Activated naive CD8-positive, alpha-beta T cell treated with anti-CD3 and anti-CD28 coated beads, Interleukin-2, amount 10 ng/mL, durations not matched to agents 7 days and 5 days (primary cell): ENCODE measurements at places on chromosomes 6 and 20. TPM values are rescaled to one million over a fixed set of nuclear protein-coding genes. Genes with fewer than 3 reads are reported as not detected.

GRCh38 chr6:129203190-129203900, 320.4 kb downstream of the LAMA2 start:
- DNase-seq, result no peak

GRCh38 chr6:137944793-137945498, 77.9 kb downstream of the TNFAIP3 start:
- DNase-seq, result no peak

DNA sequence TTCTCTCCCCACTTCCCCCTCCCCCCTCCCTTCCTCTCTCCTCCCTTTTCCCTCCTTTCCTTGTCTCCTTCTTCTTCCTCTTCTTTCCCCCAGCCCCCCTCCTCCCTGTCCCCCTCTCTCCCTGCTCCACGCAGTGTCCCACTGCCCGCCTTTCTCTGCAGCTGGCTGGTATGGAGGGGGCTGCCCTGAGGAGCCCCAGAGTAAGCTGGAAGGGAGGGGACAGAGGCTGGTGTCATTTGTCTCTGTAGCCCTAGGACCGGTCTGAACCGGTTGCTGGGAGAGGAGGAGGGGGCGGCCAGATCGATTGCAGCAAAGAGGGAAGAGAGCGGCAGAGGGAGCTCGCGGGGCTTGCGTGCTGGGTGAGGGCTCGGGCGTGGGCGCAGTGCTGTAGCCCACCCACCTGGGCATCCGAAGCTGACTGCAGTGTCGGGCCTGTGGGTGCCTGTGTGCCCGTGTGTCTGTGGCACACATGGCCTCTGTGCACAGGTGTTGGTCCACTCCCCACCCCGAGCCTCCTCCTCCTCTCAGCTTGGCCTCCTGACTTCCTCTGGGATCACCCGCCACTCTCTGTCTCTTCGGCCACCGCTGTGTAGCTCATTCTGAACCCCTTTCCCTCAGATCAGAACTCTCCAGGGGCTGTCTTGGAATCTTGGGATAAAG, 50.6 kb downstream of the SRC start:
- DNase-seq, result no peak

DNA sequence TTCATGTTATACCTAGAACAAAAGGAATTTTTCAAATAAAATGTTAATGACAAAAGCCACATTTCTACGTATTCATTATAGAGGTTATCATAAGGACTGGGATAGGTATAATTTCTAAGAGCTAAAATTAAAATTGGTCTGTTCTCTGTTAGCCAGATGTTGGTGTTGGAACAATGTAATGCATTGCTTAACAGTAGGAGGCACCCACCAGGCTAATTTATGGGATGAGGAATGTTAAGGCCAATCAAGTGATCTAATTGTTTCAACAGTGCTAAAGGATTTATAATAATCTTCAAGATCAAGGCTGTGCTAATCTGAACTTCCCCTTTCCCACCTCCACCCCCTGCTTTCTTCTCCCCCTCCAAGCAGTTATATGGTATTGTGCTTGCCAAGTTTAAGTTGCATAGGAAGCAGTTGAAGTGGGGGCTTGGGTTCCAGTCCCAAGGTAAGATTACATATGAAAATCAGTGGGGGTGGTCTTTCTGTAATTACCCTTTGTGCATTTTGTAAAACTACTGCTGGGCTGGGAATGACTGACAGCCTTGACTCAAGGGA, 89.2 kb upstream of the BACH2 start:
- DNase-seq, result no peak

PPDPF gene
- total RNA-seq, result 248 TPM

- DNase-seq, result peak; percentile 37
Measured at GRCh38 chr6:16669227-16669626, 92.0 kb downstream of the ATXN1 start.

- DNase-seq, result peak; percentile 90
Measured at GRCh38 chr20:10034717-10035571, at the start of gene ANKEF1. Gene ANKEF1, plus strand, starts transcription at chr20:10034987. Its CDS starts 3,315 bp downstream, at chr20:10038302.

DNA sequence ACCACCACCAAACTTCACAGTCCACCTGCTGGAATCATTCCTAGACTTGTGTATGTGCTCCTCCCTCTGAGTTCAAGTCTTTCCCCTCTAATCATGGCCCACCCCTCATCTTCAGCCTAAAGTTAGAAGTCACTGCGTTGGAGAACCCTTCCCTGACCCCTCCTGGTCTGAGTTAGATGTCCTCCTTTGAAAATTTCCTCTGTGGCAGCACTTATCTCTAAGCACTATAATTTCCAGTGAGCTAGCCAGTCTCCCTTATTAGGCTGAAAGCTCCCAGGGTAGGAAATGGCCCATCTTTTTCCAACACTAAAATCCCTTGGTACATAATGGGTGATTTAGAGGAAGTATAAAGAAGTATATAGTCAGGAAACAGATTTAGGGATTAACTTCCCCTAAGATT, 63.2 kb downstream of the SESN1 start:
- DNase-seq, result no peak

DNA sequence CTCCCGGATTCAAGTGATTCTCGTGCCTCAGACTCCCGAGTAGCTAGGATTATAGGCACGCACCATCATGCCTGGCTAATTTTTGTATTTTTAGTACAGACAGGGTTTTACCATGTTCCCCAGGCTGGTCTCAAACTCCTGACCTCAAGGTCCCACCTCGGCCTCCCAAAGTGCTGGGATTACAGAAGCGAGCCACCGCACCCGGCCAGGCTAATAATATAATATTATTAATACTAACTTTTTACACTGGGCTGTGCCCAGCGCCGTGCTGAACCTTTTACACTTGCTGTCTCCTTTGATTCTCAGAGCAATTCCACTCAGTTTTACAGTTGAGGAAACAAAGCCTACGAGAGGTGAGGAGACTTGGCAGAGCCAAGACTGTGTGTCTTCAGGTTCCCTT, 2.3 kb upstream of the TGM3 start:
- DNase-seq, result no peak

DNA sequence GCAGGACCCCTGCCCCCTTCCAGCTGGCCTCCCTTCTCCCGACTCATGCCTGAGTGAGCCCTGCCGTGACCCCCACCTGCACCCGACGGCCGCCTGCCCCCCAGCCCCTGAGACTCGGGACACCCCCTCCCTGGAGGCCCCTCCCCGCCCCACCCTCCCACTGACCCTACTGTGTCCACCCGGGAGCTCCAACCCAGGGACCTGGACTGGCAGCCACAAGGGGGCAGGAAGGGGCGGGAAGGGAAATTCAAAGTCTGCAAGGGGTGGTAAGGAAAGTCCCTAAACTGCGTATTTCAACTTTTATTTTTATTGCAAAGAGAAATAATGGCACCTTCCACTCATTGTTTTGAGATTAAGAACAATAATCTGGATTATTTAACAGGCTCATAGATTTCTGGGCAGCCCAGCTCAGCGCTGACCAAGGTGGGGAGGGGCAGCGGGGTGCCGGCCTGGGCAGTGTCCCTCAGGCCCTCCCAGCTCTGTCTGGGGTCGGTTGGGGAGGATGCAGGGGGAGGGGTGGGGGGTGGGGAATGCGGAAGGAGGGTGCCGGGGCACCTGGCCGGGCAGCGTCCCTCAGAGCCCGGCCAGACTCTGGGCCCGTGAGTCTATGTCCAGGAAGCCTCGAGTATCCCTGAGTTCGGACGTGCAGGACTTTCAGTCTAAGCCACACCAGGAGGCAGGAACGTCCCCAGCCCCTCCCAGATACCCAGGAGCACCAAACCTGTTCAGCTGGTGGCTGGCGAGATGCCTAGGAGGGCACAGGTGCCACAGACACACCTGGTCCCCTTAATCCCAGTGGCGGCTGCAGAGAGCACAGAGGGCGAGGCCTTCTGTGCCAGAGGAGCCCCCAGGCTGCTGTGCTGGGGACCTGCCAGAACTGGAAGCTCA, 1.3 kb upstream of the PTK6 start:
- DNase-seq, result no peak

DNA sequence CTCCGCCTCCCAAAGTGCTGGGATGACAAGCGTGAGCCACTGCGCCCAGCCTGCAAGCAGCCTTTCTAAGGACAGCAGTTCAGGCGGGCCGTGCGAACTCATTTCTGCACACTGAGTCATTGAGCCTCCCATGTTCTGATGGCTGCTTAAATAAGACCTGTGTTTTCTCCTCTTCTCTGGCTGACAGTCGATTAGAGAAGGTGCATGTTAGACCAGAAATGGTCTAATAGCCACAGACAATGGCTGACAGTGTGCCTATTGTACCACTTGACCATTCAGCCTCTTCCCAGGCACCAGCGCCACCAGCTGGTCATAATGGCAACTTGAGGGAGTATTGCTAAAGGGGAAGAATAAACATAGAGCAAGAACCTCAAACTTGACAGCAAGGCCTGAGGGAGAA, 6.2 kb downstream of the CST11 start:
- DNase-seq, result no peak

- no peak for DNase-seq
Measured at GRCh38 chr6:52643158-52643557, 27.8 kb upstream of the TMEM14A start.

MYBL2 gene
- 72.6 TPM for total RNA-seq

DNA sequence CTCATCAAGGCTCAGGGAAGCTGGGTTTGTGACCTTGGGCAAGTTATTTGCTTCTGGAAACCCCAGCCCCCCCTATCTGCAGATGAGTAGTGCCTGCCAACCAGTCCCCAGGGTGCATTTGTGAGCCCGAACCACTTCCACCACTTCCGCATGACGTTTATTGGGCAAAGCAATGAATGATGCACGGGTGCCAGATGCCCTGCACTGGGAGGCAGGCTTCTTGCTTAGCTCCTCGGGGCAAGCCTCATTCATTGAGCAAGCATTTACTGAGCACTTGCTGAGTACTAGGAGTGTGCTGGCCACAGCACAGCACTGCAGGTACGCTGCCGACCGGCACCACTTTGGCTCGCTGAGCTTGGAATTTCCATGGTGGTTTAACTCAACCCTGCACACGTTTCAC, 60.2 kb downstream of the GNAS-AS1 start:
- no peak for DNase-seq

PRSS35 gene
- total RNA-seq, result 0.28 TPM

- no peak for DNase-seq
Measured at GRCh38 chr20:62080249-62080990, 14.7 kb upstream of the TAF4 start.

DNA sequence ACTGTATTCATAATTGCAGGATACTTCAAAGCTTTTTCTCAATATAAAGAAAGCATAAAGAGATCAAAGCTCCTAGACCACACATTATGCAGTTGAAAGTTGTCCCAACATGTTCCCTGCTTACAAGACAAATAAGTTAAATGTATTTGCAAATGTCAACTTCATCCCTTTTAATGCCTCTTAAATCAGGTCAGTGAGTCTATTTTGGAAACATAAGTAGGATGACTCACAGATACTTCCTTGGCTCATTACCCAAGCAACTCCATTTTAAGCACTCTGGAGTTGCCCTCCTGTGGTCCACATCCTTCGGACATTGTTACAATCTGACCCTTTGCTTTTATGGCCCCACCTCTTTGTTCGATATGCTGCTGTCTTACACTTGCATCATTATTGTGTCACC, 162.0 kb downstream of the FAXC start:
- no peak for DNase-seq

DNA sequence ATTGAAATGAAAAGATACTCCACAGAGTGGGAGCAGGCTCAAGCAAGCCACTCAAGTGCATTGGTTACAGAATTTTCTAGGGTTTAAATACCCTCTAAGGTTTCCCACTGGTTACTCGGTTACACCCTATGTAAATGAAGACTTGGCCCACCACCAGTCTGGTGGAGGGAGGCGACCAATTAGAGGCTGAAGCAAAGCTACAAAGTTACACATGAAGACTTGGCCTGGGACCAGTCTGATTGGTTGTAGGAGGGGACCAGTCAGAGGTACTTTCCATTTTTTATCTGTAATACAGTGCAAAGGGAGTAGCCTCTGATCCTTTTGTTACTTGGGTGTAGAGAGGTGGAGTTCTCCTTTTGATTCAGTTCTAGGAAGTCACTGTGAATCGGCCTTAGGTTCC, 7.6 kb downstream of the SRSF12 start:
- no peak for DNase-seq

DNA sequence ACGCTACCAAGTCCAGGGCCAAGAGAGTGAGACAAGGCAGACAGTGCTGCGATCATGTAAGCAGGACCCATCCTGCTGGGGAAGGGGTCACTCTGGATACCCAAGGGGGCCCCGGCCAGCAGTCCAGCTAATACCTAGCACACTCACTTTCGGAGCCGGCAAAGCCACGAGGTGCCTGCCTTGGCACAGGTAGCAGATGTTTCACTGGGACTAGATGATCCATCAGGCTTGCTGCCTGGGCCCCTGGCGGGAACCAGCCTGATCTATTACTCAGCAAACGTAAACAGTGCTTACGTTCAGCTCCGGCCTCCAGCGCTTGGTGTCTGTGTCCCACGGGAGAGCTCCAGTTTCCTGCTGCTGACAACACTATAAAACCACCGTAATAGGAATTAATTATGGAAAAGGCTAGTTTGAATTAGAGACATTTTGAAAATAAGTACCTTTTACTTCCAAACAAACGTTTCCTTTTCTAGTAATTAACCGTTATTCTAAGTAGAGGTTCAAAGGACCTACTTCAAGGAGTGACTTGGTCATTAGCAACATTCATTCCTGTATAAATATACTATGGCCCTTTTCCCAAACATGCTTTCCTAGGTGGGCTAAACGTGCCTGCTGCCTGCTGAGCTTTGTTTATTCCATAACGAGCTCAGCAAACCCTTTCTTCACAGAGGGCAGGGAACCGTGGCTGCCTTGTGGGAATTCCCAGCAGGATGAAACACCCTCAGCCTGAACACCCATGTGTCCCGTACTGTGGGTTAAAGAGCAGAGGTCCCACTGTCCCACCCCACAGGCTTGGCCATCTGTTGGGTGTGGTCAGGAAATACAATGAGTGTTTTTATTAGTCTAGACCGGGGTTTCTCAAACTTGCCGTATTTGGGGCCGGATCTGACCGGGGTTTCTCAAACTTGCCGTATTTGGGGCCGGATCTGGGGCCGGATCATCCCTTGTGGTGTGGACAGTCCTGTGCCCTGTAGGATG, 18.4 kb downstream of the SLC22A23 start:
- DNase-seq, result no peak

- no peak for DNase-seq
Measured at GRCh38 chr6:166499350-166500163, 86.9 kb downstream of the RAMACL start.

- no peak for DNase-seq
Measured at GRCh38 chr6:23106951-23107350, 537.6 kb downstream of the HDGFL1 start.

HLA-DMB gene
- total RNA-seq, result 14.0 TPM

DNA sequence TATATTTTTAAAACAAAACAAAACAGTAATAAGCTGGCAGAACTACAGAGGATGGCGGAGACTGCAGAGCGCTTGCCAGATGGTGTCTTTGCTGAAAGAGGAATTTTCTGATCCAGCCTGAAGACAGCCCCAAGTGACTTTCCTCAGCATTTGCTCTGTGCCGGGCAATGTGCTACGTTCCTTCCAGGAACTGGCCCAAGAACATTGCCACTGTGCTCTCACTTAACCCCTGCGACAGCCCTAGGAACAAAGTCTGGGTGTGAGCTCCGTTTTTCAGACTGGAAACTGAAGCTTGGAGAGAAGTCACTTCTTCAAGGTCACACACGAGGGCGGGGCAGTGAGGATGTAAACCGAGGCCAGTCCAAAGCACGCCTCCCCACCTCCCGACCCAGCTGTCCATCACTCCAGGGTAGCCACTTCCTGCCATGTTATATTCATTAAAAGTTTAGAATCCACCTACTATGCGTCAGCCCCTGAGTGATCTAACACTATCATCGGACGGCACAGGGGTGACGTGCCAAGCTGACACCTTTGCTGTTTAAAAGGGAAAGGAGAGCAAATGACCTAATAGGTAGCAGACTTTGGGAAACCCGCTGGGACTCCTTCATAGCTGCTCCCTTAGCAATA, 22.3 kb upstream of the BMP7 start:
- DNase-seq, result no peak

- peak; percentile 21 for DNase-seq
Measured at GRCh38 chr6:157267109-157267611, 56.2 kb downstream of the TMEM242 start.

HSPA1L gene
- total RNA-seq, result 3.3 TPM

MACROD2 gene
- total RNA-seq, result not detected
